ENCODE measurements at places on chromosomes 4 and X.

- no peak for DNase-seq
Observed at GRCh38 chr4:13555325-13555724, 11.0 kb upstream of the NKX3-2 start.

- DNase-seq, result no peak
Observed at GRCh38 chr4:30856795-30857564, 136.8 kb downstream of the PCDH7 start.

DNA sequence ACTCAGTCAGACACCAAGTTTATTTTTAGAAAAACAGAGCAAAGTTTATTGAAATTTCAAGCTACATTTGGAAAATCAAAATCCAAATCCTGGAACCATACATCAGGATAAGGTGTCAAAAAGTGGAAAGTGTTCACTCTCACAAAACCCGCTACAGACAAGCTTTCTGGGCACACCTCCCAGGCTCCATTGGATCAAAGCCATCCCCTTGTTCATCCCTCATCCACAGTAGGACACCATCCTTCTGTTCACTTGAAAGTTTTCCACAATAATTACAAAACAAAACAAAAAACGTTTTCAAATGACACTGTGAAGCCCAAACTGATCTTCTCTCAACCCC lies 62.4 kb downstream of the TSC22D3 start:
- DNase-seq, result no peak

DNA sequence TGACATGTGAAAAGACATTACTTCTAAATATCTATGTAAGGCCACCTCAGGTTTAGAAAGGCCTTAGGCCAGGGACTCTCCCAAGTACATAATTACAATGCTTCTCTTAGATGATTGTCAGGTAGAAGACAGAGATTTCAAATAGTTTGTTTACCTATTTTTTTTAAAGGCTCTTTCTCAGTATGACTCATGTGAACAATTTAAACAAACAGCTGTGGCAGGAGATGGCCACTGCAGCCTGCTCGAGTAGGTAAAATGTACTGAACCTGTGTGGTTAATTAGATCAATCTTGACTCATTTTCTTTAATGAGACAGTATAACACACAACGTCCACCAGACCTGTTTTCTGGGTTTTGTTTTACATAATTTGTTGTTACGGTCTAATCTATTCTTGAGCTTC lies 50.2 kb downstream of the LEF1 start:
- DNase-seq, result no peak

Data from stimulated activated CD8-positive, alpha-beta memory T cell treated with anti-CD3 and anti-CD28 coated beads, Interleukin-7, amount 100 ng/mL, for 1 hour (primary cell).